ENCODE measurements at places on chromosomes 12 and 14. TPM values are rescaled to one million over a fixed set of nuclear protein-coding genes. Genes with fewer than 3 reads are reported as not detected.

The CBLN3 gene
- 0.46 TPM for total RNA-seq

The PZP gene
- 0.23 TPM for total RNA-seq

The DLK1 gene
- total RNA-seq: 1.4 TPM

The ZBTB42 gene
- total RNA-seq: 1.2 TPM

The OR4K15 gene
- not detected for total RNA-seq

The ITGA5 gene
- 6.7 TPM for total RNA-seq

Data from diencephalon (tissue), 1 donor.